Heart right ventricle (tissue), 16 donors: ENCODE measurements at places on chromosomes 3 and 15. TPM values are rescaled to one million over a fixed set of nuclear protein-coding genes. Genes with fewer than 3 reads are reported as not detected.

GRCh38 chr15:67843571-67844387 lies 3.9 kb upstream of the RNU6-1 start:
- H3K27ac ChIP-seq = no peak overlapping the region
- DNase-seq = no peak
- no peaks in the 10 kb centered on the region for H3K36me3 ChIP-seq
- no peaks in the 10 kb centered on the region for H3K27me3 ChIP-seq
- H3K4me3 ChIP-seq = no peak overlapping the region
- peaks cover 15% of the 10 kb centered on the region for H3K4me1 ChIP-seq

- peak; percentile 34 for DNase-seq
- H3K27ac ChIP-seq = peak overlapping the region; percentile 94
- no peaks in the 10 kb centered on the region for H3K27me3 ChIP-seq
These were observed 283.1 kb upstream of the LRRFIP2 start for GRCh38 chr3:37457378-37458065.

DNA sequence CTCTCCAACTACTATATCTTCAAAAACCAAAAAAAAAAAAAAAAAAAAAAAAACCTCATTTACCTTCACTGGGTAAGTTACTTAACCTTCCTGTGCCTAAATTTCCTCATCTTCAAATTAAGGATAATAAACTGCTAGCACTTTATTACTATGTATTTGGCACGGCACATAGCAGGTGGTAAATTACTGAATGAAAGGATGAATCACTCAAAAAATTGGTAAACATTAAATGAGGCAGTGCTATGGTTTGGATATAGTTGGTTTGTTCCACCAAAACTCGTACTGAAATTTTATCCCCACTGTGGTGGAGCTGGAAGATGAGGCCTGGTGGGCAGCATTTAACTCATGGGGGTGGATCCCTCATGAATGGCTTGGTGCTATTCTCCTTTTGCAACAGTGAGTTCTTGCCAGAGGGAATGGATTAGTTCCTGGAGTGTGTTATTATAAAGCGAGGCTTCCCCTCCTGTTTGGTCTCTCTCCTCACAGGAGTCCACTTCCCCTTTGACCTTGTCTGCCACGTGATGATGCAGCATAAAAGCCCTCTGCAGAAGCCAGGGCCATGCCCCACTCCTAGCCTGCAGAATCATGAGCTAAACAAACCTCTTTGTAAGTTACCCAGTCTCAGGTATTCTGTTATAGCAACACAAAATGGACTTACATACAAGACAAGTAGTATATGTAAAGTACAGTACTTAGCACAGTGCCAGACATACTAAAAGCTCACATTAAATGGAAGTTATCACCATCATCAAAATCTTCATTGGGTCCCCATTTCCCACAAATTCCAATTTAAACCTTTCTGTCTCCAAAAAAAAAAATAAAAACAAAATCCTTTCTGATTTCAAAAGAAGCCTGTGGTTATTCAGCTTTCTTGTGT lies 20.6 kb downstream of the DCUN1D1 start:
- no peak overlapping the region for H3K4me3 ChIP-seq
- H3K36me3 ChIP-seq = peaks cover 36% of the 10 kb centered on the region
- no peak for DNase-seq
- peaks cover 7% of the 10 kb centered on the region for H3K4me1 ChIP-seq
- H3K27me3 ChIP-seq = no peaks in the 10 kb centered on the region

The TRH gene
- total RNA-seq = not detected

- no peaks in the 10 kb centered on the region for H3K36me3 ChIP-seq
- no peaks in the 10 kb centered on the region for H3K27me3 ChIP-seq
- no peak overlapping the region for H3K27ac ChIP-seq
- H3K4me3 ChIP-seq = no peak overlapping the region
- peaks cover 27% of the 10 kb centered on the region for H3K4me1 ChIP-seq
- DNase-seq = peak; percentile 32
These were observed 95.9 kb upstream of the TNIK start for GRCh38 chr3:171556148-171556547.

DNA sequence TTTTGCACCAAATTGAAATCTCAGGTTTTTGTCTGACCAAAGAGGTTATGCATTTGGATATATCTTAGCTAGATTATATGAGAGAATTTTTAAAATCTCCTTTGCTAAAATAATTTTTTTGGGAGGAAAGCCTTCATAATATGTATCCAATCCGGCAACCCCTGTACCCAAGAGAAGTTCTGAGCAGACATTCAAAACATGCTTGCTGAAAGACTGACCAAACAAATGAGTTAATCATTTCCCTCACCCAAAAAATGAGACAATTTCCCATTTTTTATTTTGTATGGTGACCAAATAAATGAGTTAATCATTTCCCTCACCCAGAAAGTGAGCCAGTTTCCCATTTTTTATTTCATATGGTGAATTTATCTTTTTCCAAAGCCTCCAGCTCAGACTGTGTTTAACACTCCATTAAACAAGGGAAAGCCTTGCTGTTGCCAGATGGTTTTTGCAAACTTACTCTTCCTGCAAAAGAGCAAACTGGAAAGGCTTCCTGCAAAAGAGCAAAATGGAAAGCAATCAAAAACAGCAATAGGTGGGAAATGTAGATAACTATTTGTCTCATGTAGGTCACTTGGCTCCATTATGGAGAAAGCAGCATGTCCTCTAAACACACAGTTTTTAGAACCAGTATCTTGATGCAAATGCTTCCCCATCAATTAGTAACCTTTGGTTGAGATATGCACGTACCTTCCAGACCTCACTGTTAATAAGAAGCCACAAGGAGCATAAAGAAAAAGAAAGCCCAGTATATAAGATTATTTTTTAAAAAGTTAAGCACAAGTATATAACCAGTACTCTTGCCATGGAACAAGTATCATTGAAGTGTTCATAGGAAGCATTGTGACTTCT lies 78.4 kb upstream of the OSTN start:
- H3K27ac ChIP-seq = no peak overlapping the region
- no peaks in the 10 kb centered on the region for H3K4me1 ChIP-seq

The NAA50 gene
- total RNA-seq = 63.3 TPM

DNA sequence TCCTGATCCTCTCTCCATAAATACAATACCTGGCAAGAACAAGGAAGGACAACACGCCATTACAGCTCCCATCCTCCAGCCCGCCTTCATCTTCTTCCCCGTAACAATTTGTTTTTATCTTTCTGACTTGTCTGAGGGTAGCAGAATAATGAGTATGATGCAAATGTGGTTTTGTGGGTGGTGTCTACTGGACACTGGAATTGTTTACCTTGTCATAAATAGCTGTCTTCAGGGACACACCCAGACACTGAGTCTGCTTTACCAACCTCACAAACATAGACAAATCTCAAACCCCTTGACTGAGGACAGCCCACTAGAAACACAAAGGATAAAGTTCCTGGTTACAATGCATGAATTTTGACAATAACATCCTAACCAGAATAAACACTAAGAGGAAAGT lies 13.4 kb downstream of the WDR72 start:
- no peak overlapping the region for H3K4me3 ChIP-seq
- no peaks in the 10 kb centered on the region for H3K4me1 ChIP-seq
- no peak overlapping the region for H3K27ac ChIP-seq
- DNase-seq = no peak
- H3K36me3 ChIP-seq = no peaks in the 10 kb centered on the region

- H3K27ac ChIP-seq = no peak overlapping the region
- H3K27me3 ChIP-seq = no peaks in the 10 kb centered on the region
- no peak overlapping the region for H3K4me3 ChIP-seq
These were observed 66.4 kb upstream of the NR2E3 start for GRCh38 chr15:71743861-71744382.
